GM12891 (cell line): ENCODE measurements at places on chromosomes 1 and 21.

GRCh38 chr1:87515781-87516180 lies 187.1 kb downstream of the LMO4 start:
- DNase-seq, result no peak

GRCh38 chr1:158248771-158249170 lies 5.5 kb upstream of the CD1A start:
- DNase-seq, result no peak

- no peak for DNase-seq
Measured at GRCh38 chr1:18530587-18531502, 50.1 kb downstream of the KLHDC7A start.

- no peak for DNase-seq
Measured at GRCh38 chr1:218945050-218945449, 228.6 kb upstream of the LYPLAL1 start.

GRCh38 chr1:56780128-56780750 lies 39.0 kb downstream of the FYB2 start:
- DNase-seq, result no peak

- no peak for DNase-seq
Measured at GRCh38 chr1:244388961-244389360, 62.7 kb downstream of the ADSS2 start.

DNA sequence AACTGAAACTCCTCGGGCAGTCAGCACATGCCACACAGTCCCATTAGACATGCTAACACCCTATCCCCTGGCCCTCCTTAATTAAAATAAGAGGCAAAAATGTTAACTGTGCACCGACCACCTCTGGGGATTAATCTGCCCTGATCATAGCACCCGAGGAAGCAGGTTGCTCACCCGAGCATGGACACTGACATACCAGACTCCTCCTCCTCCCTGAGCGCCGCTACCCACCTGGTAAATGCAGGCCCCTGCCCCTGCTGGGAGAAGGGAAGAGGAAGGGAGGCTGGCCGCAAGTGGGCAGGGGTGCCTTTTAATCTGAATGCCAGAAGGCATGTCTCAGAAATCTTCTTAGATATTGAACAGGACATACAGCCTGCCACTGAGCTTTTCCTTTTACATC lies 360.9 kb downstream of the RRAGC start:
- no peak for DNase-seq

DNA sequence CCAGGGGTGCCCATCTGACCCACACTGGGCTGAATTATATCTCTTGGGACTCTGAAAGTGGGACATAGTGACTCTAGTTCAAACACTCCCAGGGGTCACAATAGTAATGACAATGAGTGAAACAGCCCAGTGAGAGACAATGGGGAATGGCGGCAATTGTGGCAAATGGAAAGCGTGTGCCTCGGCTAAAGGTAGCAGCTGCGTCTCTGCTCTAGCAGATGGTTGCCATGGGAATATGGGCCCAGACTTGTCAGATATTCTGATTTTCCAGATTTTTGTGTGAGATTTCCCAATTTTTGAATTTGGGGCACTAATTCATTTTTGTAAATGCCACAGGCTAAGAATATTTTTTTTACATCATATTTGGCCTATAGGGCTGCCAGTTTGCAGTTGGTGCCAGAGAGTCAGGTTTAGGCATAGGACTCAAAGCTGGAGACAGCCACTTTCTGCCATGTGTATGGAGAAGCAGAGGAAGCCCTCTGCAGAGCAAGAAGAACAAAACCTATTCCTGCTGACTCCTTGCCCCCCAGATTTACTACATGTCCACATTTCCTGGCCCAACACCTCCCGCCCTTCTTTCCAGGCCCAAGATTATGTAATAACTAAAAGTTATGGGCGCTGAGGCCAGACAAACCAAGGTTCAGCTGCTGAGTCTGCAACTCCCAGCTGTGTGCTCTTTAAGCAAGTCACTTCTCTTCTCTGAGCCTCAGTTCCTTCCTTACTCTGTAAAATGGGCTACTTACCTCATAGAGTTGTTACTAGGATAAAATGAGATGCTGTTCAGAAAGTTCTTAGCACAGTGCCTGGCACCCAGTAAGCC lies 21.6 kb upstream of the PTP4A2 start:
- no peak for DNase-seq

- no peak for DNase-seq
Measured at GRCh38 chr1:85342207-85342606, 65.8 kb upstream of the BCL10 start.

DNA sequence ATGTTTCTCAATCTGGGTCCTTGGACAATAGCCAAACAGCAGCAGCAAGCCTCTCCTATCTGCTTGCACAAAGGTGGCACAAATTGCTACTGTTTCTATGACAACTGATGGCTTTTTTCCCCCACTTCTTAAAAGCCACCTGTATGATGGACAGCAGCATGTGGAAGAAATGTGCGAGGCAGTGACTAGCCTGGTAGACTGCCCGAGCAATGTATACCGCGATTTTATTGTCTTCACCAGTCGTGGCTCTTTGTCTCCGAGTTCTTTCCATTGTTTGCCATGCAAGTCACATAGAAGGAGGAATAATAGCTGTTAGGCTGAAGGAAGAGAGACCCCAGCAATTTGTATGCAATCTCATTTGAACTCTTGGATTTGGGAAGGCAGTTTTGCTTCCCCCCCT lies 79.4 kb downstream of the S1PR1 start:
- no peak for DNase-seq

DNA sequence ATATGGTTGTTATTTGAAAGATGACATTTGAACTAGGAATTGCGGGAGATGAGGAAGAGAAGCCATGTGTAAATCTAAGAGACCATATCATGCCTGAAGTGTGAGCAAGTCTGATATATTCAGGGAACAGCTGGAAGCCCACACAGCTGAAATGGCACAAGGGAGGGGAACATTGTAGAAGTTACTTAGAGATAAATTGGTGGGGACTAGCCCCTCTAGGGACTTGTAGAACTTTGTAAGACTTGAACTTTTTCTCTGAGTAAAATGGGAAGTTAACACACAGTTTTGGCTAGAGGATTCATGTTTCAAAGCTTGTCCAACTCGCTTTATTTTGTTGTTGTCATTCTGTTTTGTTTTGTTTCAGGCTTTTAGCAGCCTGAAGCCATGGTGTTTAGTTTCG lies 216.4 kb downstream of the FMN2 start:
- no peak for DNase-seq

GRCh38 chr1:198174297-198174696 lies 17.5 kb downstream of the NEK7 start:
- DNase-seq, result no peak

- DNase-seq, result no peak
Measured at GRCh38 chr21:19123525-19123924, 719.9 kb upstream of the TMPRSS15 start.

DNA sequence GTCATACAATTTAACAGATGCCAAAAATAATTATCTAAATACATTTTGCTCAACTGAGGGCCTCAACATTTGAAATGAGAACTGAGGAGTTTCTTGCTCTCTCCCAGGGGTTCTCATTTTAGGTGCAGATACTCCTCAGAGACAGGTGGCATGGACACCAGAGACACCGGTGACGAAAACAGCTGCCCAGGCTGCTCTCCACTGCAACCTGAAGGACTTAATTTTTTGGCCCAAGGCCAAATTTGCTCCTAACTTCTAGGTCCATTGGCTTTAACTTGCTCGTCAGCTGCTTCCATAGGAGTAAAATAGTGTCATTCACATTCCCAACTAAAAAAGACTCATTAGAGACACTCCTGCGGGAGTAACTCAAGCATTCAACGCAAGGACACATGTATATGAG lies 87.0 kb downstream of the NRIP1 start:
- no peak for DNase-seq

GRCh38 chr1:109024646-109025045 lies 17.3 kb downstream of the WDR47 start:
- no peak for DNase-seq

DNA sequence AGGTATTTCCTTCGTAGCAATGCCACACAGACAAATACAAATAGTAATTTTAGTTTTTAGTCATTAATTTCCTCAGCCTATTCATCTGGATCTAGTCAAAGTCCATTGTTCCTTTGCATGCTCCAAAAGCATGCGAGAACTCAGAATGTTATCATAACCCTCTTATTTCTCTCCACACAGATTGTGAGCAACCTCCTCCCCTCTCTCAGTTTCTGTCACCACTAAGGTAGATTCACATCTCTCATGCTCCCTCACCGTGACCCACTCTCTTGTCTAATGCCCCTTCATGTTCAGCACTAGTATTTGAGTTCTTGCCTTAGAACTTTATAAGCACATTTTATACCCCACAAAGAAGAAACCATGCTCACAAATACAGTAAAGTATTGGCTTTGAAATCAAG lies 582.4 kb downstream of the PLA2G4A start:
- no peak for DNase-seq

- peak; percentile 22 for DNase-seq
Measured at GRCh38 chr1:220775240-220775853, 11.4 kb upstream of the MTARC1 start.

- no peak for DNase-seq
Measured at GRCh38 chr1:115829023-115829674, 11.8 kb downstream of the NHLH2 start.

- no peak for DNase-seq
Measured at GRCh38 chr1:6094801-6095505, 49.3 kb downstream of the KCNAB2 start.

DNA sequence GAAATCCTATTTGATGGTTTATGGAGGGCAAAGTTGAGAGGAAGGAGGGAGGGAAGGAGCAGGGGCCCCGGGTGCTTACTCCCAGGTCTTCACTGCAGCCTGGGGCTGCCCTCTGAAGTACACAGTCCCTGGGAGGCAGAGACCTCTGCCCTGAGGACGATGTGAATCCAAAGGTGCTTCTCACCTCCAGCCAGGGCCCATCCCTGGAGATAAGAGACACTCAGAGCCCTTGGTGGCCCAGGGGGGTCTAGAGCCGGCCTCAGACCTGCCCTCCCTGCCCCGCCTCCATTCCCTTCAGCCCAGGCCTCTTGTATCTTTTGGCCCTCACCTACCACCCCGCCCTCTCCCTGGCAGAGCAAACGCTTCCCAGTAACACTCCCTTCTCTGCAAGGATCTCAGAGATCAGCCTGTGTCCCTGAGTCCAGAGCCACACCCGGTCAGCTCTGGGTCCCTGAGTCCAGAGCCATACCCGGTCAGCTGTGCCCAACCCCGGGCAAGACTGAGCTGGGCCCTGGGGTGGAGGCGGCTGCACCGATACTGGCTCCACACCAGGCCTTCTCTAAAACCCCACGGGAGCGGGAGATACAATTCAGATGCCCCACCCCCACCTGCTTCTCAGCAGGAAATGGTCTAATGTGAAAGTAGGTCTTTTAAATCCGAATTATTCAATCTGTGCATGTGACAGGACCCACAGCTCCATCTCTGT lies 3.6 kb upstream of the GNB1 start:
- DNase-seq, result no peak

DNA sequence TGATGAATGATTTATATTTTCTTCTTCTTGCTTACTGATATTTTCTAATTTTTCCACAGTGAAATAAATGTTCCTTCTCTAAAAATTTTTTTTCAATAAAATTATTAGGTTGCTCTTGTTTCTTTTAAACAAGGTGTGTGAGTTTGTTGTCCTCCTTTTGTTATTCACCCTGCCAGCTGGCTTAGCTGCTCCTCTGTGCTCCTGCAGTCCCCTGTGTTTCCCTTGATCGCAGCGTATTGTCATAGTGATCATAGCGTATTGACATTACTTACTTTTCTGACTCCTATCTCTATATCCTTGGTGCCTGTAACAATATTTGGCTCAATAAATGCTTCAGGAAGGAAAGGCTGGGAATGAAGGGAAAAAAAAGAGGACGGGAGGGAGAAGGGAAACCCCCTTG lies 24.9 kb upstream of the PODN start:
- DNase-seq, result no peak

DNA sequence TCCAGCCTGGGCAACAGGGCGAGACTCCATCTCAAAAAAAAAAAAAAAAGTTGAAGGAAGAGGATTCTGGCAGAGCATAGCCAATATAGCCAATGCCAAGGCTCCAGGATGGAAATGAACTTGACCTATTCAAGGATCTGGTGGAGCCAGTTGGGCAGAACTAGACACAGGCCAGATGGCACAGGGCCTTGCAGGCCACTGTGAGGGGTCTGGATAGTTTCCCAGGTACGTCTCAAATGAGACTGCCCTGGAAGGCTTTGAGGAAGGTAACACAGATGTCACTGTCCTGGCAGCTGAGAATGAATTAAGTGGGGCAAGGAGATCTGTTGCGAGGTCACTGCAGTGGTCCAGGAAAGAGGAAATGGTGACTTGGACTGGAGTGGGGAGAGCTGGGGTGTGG lies 12.0 kb upstream of the ARHGEF19 start:
- DNase-seq, result no peak
